ENCODE measurements at places on chromosomes 5 and 9.

DNA sequence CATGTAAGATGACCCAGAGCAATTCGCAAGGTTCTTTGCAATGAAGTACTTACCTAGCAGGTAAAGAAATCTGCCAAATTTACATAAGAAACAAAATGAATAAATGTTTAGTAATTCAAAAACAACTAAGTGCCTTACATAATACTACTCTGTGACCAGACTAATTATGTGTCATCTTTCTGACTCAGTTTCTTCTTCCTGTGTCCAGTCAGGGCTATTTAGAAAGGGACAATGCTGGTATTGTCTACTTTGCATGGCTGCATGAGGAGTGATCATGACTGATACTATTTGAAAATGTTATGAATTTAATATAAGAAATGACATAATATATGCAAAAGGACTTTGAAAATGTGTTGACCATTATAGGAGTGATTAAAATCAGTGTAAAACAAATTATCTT is 210.0 kb downstream of the TMEM161B start:
- DNase-seq: no peak

GRCh38 chr5:34411470-34412346 is 244.4 kb upstream of the RAI14 start:
- no peak for DNase-seq

DNA sequence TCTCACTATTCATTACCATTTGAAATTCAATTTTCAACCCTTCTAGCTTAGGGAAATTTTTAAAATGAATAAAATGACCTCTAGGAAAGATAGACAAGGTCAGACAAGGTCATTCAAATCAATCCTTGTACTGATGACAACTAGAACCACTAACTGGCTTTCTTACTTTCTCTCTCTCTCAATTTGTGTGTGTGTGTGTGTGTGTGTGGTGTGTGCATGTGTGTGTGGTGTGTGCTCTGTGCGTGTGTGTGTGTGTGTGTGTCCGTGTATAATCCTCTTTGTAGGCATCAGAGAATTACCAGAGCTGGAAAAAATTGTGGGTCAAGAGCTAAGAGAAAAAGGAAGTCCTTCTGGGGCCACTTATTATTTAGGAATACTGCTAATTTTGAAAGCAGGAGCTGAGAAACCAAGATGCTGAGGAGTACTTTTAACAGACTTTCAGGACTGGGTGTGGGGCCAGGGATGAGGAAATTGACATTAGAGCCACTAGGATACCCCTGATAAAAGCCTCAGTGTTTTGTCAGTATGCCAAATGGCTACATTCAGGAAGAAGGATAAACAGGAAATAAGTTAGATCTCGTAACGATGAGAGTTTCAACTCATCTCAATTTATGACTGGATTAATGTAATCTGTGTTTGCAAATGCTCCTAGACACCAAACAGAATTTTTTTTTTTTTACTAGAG is 723.3 kb downstream of the CETN3 start:
- no peak for DNase-seq

DNA sequence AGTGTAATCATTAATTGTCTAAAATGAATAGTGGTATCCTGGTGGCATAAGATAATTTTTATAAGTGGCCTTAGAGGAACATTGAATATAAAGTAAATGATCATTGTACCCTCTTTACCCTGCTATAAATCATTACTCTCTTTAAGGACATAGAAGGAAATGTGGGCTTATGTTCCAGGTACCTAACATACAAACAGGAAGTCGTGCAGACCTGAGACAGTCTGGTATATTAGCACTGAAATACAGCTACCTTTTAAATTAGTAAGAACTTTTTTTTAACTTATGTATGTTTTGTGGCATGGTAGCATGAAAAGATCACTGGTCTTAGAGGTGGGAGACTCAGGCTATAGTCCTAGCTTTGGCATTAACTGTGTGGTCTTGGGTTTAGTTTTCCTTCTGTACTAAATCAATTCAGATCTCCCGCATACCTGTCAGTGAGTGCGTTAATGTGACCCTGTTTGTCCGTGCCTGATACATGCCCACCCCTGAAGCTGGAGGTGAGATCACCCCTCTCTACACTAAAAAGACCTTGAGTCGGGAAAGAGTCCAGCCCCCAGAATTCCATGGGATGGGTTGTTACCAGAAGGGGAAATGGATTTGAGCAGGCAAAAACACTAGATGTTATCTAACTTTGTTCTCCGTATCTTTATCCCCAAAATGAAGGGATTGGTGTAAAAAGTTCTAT is 59.4 kb upstream of the ERBIN start:
- no peak for DNase-seq

DNA sequence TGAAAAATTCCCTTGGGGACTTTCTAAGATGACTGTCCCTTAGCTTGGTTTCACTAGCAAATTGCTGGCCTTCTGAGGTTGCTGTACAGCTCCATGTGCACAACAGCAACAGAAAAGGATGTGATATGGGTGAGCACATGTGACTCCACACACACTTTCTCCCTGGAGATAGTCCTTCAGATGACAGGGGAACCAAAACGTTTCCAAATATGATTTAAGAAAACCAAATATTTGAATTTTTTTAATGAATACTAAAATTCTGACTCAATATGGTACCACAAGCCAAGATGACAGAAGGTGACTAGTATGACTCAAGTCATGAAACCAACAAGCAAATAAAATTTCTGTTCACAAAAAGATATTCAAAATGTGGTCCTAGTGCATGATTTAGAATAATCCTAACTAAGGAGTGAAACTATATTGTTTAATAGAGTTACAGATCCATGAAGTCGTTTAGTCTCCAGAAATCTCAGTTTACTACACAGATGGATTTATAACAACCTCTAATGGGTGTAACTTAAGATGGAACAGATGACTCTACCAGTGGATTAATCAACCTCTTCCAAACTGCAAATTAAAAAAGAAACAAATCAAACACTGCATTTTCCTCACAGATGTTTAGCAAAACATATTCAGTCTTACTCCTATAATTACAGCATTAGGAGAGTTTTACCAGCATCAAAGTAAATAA is 144.8 kb upstream of the PIK3R1 start:
- DNase-seq: no peak

All from amniotic stem cell (primary cell).